ENCODE measurements at places on chromosomes 2 and 18.
A peak's percentile ranks its signal among the peaks of the same experiment; 100 is the strongest.

GRCh38 chr2:131493199-131493968 is 1.2 kb upstream of the MZT2A start:
- DNase-seq = no peak

- peak; percentile 50 for DNase-seq
Measured at GRCh38 chr18:23540867-23541266, 37.6 kb downstream of the RMC1 start.

- DNase-seq = no peak
Measured at GRCh38 chr2:190352668-190353536, 9.5 kb downstream of the INPP1 start.

DNA sequence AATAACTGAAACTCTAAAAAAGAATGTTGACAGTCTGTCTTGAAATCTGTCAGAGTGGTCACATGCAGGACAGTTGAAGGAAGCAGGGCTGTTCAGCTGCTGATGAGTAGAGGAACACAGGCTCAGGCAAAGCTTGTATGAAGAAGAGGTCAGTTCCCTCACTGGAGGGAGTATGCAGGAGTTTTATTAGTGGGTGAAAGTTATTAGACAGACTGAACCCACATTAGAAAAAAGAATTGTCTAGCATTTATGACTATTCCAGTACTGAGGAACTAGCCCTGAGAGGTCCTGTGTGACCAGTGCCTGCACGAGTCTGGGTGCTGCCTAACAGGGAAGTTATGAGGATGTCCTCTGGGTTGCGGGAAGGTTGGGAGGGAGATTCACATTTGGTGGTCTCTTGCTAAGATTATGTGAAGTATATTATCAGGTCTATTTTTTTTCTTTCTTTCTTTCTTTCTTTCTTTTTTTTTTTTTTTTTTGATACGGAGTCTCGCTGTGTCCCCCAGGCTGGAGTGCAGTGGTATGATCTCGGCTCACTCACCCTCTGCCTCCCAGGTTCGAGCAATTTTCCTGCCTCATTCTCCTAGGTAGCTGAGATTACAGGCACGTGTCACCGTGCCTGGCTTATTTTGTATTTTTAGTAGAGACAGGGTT is 9.6 kb downstream of the TET3 start:
- no peak for DNase-seq

DNA sequence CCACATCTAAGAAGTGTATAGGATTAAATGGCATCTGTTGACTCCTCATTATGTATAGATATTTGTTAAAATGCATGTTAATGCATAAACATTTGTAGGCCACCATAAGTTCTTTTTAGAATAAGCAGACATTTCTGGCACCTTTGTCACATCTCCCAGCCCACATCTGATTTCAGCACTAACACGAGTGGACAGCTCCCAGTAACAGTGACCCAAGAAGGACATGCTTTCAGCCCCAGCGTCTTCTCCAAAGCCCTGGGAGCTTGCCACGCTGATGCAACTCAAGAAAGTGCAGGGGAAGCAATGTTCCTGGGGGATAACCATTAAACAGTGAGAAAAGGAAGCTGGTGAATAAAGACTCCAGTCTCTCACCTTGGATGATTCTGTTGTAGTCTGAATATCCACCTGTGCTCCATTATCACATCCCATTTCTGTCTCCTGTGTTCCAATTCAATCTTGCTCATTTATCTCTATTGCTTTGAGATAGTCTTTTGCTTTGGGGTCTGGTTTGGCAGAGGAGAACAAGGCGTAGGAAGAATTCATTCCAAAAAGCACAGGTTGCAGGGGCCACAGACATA is 182.6 kb upstream of the THSD7B start:
- peak; percentile 20 for DNase-seq

DNA sequence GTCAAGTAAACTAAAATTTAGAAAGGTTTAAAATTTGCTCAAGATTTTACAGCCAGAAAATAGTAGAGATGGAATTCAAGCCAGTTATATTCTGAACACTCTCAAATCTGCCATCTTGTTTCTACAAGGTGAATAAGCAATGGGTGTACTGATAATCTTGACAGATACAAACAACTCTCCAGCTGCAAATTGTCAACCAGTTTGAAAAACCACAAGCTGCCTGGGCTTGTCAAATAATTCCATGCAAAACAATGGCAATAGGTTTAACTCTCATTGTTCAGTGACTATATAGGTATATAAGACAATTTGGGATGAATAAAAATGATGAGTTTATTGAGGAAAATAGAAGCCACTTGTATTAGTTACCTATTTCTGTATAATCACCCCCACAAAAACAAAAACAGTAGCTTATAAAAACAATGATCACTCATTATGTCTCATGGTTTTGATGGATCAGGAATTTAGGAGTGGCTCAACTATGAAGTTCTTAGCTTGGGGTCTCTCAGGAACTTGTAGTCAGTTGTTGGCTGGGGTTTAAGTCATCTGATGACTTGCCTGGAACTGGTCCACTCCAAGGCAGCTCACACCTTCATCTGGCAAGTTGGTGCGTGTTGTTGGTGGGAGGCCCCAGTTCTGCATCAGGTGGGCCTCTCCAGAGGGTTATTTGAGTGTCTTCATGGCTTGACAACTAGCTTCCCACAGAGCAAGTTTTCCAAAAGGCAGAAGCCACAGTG is 12.6 kb upstream of the EVA1A start:
- DNase-seq = no peak

DNA sequence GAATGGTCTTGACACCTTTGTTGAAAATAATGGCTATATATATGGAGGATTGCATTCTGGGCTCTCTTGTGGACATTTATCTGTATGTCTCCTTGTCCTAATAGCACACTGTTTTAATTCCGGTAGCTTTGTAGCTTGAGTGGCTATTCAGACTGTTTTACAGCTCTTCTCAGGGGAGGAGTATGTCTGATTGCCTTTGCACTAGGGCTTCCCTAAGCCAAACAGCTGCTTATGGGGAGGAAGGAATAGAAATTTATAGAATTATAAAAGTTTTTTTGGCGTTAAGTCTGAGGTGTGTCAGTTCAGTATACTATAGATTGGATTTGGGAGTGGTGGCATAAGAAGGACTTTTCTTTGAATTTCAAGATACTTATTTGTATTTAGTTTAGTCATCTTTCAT is 12.6 kb downstream of the SEH1L start:
- no peak for DNase-seq

DNA sequence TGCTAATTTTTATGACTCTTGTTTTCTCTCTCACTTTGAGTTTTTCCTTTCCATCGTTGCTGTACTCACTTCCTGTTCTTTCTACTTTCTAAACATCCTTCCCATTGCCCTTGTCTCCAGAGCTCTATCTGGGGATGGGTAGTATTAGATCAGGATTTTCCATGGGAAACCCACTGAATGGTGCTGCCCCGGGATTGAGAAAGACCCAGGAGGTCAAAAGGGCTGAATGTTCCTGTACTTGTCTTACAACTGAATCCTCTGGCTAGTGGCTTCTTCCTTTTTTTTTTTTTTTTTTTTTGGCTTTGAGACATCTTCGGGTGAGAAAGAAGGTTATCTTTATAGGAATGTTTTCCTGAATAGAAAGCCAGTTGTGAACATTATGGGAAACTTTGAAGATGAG is 364.8 kb upstream of the SLC14A2 start:
- no peak for DNase-seq

- no peak for DNase-seq
Measured at GRCh38 chr2:170943596-170943995, 14.5 kb downstream of the GORASP2 start.

DNA sequence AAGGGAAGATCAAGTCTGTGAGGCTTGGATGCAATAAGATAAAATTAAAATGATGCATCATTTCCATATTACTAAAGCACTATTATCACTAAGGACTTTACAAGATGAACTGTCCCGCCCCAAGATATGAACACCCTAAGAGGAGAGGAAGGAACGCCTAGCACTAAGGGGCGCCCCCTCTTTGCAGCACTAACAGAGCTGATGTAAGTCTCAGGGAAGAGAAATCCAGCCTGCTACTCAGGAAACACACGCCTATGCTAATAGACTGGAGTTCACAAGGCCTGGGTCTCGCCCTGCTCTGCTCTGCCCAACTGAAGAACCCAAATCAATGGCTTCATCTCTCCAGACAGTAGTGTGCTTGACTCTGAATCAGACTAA is 6.1 kb downstream of the INO80C start:
- DNase-seq = no peak

- no peak for DNase-seq
Measured at GRCh38 chr18:79868811-79869541, 71.2 kb downstream of the KCNG2 start.

DNA sequence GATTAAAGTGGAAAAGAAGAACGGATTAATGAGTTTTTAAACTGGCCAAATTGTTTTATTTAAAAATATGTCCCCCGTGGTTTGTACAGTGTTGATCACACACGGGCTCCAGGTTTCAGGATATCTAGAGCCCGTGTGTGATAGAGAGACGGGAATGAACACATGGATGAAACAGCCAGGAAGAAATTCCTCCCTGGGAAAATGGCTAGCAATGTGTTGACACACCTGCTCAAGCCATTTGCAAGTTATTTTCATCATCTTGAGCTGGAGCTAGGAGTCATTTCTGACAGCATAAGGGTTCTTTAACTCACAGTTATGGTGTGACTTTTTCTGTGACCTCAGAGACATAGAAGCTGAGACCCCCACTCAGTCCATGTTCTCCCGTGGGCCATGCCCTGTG is 81.6 kb downstream of the LRRFIP1 start:
- no peak for DNase-seq

DNA sequence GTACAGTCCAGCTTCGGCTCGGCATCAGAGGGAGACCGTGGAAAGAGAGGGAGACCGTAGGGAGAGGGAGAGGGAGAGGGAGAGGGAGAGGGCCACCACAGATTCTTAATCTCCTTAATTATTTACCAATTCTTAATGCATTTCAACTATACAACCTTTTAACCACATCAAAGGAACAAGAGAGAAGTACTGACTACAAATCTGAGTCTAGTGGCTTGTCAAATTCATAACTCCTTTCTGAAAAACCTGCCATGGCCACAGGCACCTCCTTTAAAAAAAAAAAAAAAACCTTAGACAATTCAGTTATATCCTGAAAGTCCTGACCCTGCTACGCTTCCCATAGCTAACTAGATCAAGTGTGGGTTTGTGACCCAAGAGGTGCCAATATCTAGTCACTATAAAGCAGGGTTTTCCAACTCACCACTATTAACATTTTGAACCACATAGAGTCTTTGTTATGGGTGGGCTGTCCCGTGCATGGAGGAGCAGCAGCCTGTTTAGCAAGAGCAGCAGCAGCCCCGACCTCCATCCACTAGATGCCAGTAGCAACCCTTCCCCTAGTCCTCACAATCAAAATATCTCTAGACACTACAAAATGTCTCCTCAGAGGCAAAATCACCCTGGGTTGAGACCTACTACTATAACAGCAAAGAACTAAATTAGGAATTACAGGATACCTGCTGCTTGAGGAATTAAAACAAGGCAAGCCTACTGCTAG is 6.8 kb downstream of the ESCO1 start:
- no peak for DNase-seq
